ENCODE measurements at places on chromosomes 6 and 20.

- DNase-seq, result no peak
Measured at GRCh38 chr6:85920782-85921181, 278.1 kb upstream of the SYNCRIP start.

- no peak for DNase-seq
Measured at GRCh38 chr6:71367756-71368155, 79.1 kb downstream of the OGFRL1 start.

GRCh38 chr20:41889844-41890224 lies 271.7 kb upstream of the CHD6 start:
- no peak for DNase-seq

DNA sequence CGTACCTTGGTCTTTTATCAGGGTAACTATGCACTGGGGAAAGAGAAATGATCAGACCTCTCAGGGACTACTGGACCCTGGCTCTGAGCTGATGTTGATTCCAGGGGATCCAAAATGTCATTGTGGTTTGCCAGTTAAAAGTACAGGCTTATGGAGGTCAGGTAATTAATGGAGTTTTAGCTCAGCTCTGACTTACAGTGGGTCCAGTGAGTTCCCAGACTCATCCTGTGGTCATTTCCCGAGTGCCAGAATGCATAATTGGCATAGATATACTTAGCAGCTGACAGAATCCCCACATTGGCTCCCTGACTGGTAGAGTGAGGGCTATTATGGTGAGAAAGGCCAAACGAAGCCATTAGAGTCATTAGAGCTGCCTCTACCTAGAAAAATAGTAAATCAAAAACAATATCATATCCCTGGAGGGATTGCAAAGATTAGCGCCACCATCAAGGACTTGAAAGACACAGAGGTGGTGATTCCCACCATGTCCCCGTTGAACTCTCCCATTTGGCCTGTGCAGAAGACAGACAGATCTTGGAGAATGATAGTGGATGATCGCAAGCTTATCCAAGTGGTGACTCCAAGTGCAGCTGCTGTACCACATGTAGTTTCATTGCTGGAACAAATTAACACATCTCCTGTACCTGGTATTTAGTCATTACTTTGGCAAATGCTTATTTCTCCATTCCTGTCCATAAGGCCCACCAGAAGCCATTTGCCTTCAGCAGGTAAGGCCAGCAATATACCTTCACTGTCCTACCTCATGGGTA lies 152.4 kb downstream of the THBS2 start:
- DNase-seq, result no peak

DNA sequence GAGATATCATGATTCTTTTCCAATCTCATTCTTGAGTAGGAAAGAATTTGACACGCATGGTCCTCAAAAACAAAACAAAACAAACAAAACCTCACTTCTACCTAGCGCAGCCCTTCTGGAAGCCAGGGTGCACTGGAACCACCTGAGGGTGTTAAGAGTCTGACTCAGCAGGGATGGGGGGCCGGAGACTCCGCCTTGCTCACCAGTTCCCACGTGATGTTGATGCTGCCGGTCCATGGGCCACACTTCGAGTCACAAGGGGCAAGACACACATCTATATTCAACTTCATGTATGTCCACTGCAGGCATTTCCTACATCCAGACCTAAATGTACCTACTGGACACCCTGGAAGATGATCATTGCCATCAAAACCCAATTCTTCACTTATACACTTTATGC lies 30.4 kb downstream of the BFSP1 start:
- no peak for DNase-seq
